Psoas muscle (tissue), 8 donors: ENCODE measurements at places on chromosomes 1 and 21.
A peak's percentile ranks its signal among the peaks of the same experiment; 100 is the strongest.

DNA sequence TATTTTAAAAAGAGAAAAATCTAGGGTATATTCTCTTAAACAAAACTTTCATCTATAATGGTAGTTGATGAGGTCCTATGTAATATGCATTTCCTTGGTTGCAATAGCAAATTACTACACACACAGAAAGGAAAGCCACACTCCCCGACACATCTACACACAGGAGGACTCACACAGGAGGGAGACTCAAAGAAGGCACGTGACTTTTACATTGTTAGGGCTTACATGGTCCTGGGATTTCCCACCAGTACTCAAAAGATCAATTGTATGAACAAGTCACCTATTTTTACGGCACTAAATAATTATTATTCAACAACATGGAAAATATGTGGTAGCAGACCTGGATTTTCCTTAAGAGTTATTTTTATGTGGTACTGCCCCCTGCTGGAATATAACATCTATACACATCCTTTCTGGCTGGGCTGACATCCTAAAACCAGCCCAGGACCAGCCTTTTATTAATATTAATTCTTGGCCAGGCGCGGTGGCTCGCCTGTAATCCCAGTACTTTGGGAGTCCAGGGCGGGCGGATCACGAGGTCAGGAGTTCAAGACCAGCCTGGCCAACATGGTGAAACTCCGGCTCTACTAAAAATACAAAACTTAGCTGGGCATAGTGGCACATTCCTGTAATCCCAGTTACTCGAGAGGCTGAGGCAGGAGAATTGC lies 33.9 kb upstream of the LGALS8 start:
- DNase-seq = no peak

DNA sequence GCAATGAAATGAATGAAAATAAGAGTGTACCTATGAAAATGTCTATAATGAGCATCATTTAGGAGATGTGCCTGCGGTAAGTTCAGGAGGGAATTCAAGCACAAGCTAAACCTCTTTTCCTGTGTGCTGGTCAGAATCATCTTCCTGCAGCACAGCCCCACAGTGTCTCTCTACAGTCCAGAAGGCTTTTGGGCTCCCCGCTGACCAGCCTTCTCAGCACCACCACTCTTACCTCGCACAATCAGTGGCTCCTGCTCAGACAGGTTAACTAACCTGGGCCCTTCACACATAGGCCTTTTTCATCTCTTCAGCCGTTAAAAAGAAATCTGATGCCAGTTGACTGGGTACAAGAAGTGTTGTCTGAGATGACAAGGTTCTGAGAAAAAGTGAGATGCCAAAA lies 57.7 kb downstream of the LRRC8C start:
- DNase-seq = no peak

GRCh38 chr1:240134596-240134995 lies 42.9 kb downstream of the FMN2 start:
- no peak for DNase-seq

DNA sequence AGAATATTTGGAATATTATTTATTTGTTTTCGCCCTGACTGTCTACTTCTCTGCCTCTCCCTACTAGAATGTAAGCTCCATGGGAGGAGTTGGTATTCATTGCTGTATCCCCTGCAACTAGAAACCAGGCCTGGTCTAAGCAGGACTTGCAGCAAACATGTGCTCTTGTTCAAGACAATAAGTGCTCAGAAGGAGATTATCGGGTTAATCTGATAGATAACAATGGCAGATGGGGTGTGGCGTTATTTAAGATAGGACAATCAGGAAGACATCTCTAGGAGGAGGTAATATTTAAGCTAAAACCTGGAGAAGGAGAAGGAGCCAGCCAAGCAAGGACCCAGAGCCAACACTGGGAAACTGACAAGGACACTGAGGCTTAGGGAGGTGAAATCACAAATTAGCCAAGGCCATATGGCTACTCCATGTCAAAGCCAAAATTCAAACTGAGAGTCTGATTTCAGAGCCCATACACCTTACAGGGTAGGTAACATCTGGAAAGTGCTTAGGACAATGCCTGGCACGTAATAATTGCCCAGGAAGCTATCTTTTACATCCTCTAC lies 41.5 kb downstream of the STYXL2 start:
- DNase-seq = no peak

GRCh38 chr1:16927256-16927655 lies 5.5 kb downstream of the CROCC start:
- peak; percentile 44 for DNase-seq

DNA sequence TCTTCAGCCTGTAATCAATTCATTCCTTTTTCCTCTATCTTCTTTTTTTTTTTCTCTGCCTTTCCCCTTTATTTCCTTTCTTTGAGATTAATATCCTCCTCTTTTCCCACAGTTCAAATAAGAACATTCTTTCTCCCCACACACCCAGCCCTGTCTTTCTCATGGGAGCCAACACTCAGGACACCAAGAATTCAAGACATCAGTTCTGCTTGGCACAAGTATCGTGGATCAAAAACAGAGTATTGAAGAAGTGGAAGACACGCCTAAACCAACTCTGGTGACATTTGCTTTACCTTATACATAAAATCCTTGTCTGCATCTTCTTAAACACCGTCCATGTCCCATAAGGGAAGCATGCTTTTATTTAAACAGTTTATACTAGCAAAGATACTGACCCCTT lies 2.9 kb downstream of the CD1E start:
- no peak for DNase-seq

DNA sequence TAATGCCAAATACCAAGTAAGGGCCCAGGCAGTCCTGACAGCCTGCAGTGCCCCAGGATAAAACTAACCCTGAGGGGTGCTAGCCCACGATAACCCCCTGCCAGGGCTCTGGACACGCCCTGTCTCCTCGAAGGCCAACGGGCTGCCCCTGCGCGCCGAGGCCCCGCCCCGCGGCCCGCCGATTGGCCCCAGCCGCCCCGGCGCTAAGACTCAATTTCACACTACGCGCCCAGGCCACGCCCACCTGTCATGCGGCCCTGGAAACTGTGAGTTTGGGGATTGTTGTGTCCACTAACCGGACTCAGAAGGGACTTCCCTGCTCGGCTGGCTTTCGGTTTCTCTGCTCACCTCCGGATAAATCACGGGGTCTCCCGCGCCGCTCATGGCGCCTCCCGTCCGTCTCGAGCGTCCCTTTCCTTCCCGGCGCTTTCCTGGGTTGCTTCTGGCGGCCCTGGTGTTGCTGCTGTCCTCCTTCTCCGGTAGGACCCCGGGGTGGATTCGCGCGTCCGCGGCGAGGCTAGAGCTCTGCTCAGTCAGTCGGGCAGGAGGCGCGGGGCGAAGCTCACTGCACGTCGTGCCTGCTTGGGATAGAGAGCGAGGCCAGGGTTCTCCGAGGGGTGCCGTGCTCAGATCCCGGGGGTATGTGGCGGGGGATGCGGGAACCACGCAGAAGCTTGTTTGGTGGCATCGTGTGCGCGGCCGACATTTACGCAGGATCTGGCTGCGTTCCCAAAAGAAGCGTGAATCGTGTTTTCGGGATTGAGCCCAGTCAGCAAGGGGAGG lies at the start of gene CR1L:
Gene CR1L, plus strand, starts transcription at position 282 of the 783 bp plus-strand sequence. Its CDS starts 101 bp downstream, at position 383.
- DNase-seq = peak; percentile 86

GRCh38 chr1:182651339-182651724 lies 33.1 kb downstream of the RGS8 start:
- no peak for DNase-seq

DNA sequence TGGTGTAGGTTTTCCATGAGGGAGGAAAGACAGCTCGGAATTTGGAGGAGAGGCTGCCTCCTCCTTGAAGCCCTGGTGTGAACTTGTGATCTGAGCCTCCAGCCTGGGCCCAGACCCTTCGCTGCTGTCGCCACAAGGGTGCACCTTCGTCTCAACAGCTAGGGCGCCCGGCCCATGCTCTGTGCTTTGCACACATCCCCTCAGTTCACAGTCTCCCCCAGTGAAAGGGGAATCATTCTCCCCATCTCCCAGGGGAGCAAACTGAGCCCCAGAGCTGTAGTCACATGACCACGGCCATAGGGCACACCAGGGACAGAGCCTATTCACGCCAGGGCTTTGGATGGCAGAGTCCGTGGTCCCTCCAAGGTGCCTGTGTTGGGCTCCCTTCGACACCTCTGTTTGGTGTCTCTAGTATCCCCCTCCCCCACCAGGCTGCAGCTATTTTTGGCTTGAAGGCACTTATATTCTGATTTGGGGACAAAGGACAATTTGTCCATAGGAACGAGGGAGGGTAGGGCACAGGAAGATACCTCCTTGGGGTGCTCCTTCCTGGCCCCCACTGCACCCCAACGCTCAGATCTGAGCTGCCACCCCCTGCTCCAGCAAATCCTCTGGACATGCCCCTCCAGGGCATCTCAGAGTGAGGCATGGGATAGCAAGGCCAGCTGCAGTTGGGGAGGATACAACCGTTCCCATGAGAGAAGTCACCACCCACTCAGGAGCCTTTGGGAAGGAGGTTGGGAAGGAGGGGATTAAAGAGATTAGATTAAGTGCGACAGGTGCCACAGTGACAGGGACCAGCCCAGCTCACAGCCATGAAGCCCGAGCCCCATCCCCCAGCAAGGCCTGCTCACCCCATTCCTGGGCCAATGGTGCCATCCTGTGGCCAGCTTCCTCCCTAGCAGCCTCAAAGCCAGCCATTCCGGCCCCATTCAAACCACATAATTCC lies 15.7 kb downstream of the MATN1 start:
- DNase-seq = peak; percentile 74

DNA sequence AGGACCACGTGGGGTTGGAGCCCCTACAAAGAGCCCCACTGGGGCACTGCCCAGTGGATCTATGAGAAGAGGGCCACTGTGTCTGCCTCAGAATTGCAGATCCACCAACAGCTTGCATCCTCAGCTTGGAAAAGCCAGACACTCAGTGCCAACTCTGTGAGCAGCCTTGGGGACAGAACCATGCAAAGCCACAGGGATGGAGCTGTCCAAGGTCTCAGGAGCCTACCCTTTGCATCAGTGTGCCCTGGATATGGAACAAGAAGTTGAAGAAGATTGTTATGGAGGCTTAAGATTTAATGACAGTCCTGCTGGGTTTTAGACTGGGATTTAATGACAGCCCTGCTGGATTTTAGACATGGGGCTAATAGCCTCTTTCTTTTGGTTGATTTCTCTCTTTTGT lies 1670.9 kb downstream of the PLA2G4A start:
- DNase-seq = no peak

- DNase-seq = no peak
These were observed 78.2 kb upstream of the FGGY start for GRCh38 chr1:59218521-59219236.

DNA sequence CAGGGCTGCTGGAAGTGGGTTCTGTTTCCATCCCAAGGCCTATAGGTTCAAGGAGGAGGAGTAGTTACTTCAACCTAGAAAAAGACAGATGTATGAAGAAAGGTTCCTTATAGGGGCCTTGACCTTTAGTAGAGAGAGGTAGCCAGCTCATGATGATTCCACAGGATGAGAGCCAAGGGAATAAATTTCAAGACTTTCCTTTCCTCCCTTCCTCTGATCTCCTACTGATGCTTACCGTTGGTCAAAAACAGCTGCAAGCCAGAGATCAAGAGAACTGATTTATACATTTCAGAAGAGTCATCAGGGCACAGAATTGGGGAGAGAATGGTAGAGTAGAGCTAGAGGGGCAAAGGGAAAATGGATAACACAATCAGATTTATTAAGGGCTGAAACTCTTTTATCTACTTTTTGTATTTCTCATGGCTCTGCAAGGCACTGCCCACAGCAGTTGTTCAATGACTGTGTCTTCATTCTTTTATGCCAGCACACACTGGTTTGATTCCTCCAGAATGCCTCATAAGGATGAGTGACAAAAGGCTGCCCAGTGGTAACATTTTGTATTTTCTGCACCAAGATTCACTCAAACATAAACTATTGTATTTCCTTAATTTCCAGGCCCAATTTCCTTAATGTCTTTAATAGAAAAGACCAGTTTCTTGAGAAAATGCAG lies 37.4 kb downstream of the AK5 start:
- no peak for DNase-seq

- DNase-seq = no peak
These were observed 40.1 kb upstream of the HMCN1 start for GRCh38 chr1:185694081-185694480.

GRCh38 chr1:243837907-243838535 lies 12.0 kb downstream of the AKT3 start:
- no peak for DNase-seq

DNA sequence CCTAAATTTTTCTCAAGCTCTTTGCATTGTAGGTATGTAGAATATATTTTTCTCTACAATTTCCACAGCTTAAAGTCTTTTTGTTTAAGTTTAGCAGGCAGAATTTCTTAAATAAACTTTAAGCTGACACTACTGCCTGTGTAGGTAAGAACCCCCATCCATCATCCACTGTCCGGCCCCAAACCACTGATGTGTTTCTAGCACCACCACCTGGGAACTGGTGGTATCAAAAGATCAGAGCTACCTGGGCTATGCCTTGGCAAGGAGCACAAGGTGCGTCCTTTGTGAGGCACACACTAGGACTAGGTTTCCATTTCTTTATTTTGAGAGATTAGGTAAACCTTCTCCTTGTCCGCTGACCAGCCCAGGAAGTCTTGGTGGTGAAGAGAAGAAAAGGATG lies 10.5 kb upstream of the LELP1 start:
- DNase-seq = no peak

DNA sequence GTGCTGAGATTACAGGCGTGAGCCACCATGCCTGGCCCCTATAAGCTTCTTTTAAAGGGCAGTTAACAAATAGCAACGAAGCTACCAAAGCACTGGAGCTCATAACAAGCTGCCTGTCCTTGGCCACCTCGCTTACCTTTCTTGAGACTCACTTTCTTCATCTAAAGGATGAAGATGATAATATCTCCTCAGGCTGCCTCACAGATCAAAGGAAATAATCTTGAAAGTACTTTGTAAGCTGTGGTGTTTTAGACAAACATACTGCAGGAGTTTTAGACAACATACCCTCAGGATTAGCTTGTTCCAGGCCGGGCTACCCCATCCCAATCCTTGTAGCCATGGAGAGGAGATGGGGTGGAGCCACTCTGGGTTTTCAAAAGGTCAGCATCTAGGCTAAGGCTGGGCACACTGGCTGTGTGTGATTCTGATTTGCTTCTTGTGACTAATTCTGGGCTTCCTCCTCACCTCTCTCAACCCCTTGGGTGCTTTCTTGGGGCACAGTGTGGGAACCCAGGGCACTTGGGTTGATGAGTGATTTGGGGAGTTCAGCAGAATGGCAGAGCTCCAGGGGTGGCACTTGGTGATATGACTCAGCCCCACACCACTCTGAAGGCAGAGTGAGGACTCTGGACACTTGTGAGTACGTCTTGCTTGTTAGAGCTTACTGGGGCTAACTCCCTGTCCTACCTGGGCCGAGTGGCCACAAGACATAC lies 5.2 kb downstream of the GPR25 start:
- no peak for DNase-seq

DNA sequence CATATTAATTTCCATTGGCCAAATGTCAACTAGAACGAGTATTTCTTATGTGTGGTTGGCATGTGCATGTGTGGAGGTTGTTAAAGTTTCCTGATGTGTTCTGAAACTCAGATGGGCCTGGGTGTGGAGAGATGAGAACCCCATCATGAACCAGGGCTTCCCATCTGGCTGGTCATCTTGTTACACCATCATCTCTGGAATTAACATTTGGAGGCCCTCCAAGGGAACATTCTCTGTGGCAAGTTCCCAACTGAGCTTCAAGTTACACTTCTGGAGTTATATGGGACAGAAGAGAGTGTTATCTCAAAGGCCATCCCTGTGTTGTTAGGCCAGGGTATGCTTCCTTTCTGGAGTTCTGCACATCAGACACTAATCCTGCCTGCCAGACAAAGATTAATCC lies 183.6 kb downstream of the TTLL7 start:
- no peak for DNase-seq

GRCh38 chr1:167704715-167705114 lies 17.1 kb upstream of the MPZL1 start:
- DNase-seq = no peak
